ENCODE measurements at places on chromosomes 5 and 9. TPM values are rescaled to one million over a fixed set of nuclear protein-coding genes. Genes with fewer than 3 reads are reported as not detected.

DNA sequence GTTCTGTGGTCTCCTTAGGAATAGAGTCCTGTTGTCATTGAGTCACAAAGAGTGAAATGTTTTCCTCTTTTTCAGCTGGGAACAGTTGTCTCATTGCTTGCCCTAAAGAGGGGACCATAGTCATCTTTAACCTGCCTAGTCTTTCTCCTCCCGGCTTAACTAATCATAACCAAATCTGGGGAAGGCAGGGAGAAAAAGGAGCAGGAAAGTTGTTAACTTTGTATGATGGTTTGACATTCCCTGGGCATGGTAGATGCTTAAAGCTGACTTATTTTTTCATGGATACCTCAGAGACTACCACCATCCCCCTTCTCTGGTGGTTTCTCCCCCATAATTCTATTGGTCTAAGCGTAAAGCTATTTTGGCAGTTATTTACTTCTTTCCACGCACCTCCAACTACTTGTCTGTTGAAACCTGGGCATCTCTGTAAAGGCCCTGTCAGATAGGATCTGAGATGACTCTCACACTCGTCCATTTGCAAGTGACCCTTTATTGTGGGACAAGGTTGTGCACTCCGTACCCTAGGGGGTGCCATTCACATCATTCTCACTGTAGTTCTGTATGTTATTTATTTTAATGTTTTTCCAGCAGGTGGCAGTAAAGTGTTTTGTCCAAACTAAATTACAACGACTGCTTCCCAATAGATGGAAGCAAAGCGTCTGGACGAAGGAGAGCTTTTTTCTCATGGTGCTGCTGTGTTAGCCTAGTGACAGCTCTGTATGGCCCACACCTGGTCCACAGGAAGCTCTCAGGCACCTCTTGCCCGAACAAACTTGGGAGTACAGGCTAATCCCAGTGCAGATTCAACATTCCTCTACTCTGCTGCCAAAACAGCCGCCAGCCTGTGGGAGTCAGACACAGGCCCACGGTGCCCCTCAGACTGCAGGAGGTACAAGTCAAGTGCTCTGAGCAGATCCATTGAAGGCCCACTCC, 3.0 kb upstream of the FAM13B start:
- H3K27me3 ChIP-seq: no peaks in the 10 kb centered on the region
- H3K36me3 ChIP-seq: peaks cover 4% of the 10 kb centered on the region
- no peak overlapping the region for H3K4me3 ChIP-seq

DNA sequence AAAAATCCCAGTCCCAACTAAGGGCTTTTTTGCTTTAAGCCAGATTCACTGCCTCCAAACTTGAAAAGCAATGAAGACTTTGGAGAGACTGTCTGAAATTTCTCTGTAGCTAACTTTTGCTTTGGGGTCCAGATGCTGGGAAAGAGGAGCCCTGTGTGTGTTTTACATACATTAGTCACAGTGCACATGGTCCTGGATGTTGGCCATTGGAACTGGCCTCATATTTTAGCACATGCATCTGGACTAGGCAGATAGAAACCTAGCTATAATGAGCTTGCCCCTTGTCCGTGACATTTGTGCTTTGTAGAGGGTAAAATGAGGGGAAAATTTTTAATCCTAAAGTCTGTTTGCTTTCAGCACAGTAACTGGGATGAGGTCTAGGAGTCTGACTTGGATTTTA, 421.7 kb downstream of the CDK5RAP2 start:
- no peaks in the 10 kb centered on the region for H3K36me3 ChIP-seq
- no peaks in the 10 kb centered on the region for H3K4me1 ChIP-seq
- no peak for DNase-seq
- no peak overlapping the region for H3K27ac ChIP-seq

DNA sequence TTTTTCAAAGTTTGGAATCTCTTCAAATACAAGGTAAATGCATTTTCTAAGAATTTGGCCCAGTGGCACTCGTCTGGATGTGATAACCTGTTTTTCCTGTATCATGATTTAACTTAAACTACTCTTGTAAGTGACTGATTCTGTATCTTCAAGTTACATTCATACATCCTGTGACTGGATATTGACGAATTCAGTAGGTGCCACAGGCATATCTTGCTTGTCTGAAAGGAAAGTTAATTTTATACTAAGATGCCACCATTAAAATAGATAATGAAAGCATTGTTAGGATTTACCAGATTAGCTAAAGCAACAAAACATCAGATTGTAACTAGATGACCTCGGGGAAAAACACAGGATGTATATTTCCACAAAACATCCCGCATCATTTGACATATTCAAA, 175.3 kb upstream of the ZNF608 start:
- no peak for DNase-seq
- no peaks in the 10 kb centered on the region for H3K4me1 ChIP-seq
- peaks cover 4% of the 10 kb centered on the region for H3K27me3 ChIP-seq
- H3K27ac ChIP-seq: no peak overlapping the region
- H3K4me3 ChIP-seq: no peak overlapping the region
- H3K36me3 ChIP-seq: no peaks in the 10 kb centered on the region

DNA sequence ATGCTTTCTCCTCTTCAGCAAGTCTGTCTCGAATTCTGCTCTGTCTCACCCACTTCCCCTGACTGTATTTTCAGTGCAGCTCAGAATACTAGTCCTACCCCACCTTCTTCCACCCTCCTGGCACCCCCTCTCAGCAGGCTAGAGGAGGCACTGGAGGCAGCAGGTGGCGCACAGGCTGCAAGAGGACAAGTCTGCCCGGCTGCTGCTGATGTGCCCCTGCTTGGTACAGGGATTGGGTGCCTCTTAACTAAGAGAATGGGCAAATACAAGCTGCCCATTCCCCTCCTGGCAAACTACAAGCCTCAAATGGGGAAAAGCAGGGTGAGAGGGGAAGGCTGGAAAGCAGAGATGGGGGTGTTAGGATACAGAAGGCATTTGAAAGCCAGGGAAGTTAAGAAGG, 5.1 kb downstream of the TLN1 start:
- H3K27me3 ChIP-seq: no peaks in the 10 kb centered on the region
- H3K36me3 ChIP-seq: peaks cover 27% of the 10 kb centered on the region
- H3K4me3 ChIP-seq: no peak overlapping the region
- peaks cover 7% of the 10 kb centered on the region for H3K4me1 ChIP-seq
- peak; percentile 61 for DNase-seq

PLAC8L1 gene
- not detected for total RNA-seq

GFRA3 gene
- total RNA-seq: not detected

DNA sequence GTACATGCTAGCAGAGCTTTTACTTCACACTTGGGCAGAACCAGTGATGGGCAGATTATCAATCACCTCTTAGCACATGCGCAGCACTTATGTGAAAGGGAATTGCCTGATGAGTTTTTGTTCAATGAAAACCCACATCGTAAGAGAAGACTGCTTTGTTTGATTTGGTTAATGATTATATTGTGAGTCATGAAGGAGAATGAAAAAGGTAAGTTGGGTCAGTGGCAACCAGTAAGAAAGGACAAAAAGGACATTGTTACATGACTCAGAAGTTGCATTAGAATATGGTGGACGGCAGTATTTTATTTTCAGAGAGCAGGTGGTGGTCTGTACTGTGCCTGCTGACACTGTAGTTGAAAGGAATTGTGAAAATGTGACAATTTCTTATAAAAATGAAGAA, 127.4 kb downstream of the AOPEP start:
- peaks cover 5% of the 10 kb centered on the region for H3K36me3 ChIP-seq
- no peak for DNase-seq
- H3K27ac ChIP-seq: no peak overlapping the region
- H3K27me3 ChIP-seq: no peaks in the 10 kb centered on the region
- no peak overlapping the region for H3K4me3 ChIP-seq

DNA sequence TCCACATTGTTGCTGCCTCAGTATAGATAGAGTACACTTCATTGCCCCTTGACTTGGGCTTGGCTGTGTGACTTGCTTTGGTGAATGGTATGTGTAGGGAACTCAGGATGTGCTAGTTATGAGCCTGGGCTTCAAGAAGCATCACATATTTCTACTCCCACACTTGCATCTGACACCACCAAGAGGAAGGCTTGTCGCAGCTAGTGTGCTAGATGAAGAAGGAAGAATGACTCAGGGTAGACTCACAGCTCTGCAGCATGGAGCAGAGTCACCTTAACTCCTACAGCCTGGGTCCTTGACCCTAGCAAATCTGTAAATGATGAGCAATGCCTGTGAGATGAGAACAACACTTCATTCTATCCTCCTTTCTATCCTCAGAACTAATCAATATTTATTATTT, 261.8 kb downstream of the ASTN2 start:
- no peaks in the 10 kb centered on the region for H3K4me1 ChIP-seq
- no peaks in the 10 kb centered on the region for H3K36me3 ChIP-seq
- no peak overlapping the region for H3K27ac ChIP-seq

TRAF1 gene
- total RNA-seq: 113 TPM

IRX2 gene
- not detected for total RNA-seq

AGXT2 gene
- not detected for total RNA-seq
